ENCODE measurements at places on chromosomes 12 and 14.

- DNase-seq, result no peak
Measured at GRCh38 chr12:59632408-59632807, 36.6 kb downstream of the SLC16A7 start.

DNA sequence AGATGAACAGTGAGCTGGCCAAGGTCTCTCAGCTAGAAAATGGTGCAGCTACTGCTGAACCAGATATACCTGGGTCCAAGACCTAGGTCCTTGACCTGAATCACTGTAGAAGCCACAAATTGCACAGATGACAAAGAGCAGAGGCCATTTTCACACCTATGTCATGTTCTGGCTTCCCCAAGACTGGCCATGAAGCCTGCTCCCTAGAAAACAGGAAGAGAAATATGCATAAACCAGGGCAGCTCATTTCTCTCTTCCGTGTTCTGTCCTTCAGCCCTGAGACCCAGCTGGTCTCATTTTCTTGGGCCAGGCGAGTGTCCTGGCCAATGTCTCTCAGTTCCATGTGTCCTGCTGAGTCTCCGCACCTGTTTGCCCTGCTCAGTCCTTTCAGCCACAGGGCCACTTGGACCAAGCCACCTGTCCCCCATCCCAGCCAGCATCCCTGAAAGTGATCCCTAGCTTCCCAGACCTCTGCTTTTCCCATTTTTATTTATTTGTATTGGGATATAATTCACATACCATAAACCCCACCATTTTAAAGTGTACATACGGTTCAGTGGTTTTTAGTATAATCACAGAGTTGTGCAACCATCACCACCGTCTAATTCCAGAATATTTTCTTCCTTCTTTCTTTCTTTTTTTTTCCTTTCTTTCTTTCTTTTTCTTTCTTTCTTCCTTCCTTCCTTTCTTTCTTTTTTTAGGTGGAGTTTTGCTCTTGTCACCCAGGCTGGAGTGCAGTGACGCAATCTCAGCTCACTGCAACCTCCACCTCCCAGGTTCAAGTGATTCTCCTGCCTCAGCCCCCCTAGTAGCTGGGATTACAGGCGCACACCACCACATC lies 27.0 kb downstream of the P2RX7 start:
- DNase-seq, result no peak

DNA sequence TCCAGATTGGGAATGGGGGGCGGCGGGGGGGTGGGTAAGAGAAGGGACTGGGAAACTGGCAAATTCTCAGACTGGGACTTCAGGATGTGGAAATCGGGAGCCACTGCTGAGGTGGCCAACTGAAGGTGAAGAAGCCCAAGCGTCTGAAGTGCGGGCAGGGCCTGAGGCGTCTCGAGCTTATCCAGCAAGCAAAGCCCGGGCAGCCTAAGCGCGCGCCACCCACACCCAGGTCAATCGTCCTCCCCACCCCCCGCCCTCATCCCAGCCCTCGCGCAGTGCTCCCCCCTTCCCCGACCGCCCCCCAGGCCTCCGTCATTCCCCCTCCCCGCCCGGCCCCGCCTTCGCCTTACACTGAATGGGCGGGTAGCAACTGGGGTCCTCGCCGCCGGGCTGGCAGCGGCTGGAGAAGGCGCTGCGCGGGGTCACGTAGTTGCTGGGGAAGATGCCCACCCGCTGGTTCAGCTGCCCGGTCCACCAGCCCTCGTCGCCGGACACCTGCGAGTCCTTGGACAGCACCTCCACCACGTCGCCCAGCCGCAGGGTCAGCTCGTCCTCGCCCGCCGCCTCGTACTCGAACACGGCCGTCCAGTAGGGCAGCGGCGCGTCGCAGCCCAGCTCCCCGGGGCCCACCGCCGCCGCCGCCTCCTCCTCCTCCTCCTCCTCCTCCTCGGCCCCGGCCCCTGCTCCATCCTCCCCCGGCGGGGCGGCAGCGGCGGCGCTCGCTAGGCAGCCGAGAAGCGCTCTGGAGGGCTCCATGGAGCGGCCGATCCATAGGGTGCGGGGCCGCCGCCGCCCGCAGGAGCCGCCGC lies 693 bp downstream of the MAP3K9 start:
- no peak for DNase-seq

DNA sequence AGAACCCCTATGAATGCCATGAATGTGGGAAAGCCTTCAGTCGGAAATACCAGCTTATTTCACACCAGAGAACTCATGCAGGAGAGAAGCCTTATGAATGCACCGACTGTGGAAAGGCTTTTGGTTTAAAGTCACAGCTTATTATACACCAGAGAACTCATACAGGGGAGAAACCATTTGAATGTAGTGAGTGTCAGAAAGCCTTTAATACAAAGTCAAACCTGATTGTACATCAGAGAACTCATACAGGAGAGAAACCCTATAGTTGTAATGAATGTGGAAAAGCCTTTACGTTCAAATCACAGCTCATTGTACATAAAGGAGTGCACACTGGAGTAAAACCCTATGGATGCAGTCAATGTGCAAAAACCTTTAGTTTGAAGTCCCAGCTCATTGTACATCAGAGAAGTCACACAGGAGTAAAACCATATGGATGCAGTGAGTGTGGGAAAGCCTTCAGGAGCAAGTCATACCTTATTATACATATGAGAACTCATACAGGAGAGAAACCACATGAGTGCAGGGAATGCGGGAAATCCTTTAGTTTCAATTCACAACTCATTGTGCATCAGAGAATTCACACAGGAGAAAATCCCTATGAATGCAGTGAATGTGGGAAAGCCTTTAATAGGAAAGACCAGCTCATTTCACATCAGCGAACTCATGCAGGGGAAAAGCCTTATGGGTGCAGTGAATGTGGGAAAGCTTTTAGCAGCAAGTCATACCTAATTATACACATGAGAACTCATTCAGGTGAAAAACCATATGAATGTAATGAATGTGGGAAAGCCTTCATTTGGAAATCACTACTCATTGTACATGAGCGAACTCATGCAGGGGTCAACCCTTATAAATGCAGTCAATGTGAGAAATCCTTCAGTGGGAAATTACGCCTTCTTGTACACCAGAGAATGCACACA lies 22.3 kb downstream of the ZNF268 start:
- DNase-seq, result peak; percentile 45

- DNase-seq, result no peak
Measured at GRCh38 chr12:46260124-46260912, 8.5 kb downstream of the SLC38A1 start.

DNA sequence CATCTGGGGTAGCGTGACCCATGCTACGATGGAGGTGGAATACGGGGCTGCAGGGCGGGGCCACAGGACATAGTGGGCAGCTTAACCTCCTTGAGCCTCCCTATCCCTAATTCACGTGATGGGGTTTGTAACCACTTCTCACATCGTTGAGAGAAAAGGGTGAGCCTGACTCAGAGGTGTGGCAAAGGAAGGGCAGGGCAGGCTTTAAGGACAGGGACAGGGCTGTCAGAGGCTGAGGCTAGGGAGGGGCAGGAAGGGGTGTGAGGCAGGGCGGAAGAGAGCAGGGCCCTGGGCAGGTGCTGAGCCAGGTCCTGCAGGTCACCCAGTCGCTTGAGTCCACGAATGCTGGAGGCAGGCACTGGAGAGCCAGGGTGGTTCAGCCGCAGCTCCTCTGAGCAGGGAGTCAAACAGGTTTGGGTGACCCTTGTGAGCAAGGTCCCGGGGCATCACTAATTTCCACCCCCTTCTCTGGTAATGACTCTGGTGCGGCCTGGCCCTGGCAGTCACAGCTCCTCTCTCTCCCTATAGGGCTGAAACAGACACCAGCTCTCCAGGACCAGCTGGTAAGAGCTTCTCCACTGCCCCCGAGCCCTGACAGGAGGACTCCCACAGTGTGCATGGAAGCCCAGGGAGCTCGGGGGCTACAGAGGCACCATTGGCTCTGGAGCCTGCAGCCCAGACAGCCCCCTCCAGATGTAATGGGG lies 7.5 kb upstream of the AQP2 start:
- no peak for DNase-seq

DNA sequence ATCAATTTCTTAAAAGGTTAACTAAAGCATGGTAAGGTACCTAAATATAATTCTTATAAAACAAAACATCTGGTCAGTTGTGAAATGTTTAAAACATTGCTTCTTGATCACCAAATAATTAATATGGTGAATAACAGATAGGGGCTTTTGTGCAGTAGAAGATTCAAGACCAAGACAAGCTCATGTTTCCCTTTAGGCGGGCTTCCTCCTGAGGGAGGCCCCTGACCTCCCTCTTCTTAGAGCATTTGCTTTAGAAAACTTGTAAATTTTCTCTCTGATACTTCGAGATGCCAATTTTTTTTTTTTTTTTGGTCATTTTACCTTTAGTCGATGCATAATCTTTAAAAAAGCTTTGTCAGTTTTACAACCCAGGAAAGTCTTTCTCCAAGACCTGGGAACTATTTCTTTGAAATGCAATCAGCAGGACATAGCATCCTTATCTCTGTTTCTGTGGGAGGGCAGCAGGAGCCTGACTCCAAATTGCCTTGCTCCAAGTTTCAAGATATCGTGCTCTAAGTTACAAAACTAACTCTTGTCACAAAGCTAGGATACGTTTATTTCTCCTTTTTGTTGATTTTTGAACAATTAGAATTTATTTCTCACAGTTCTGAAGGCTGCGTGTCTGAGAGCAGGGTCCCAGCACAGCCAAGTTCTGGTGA lies 66.6 kb upstream of the BICD1 start:
- DNase-seq, result no peak

DNA sequence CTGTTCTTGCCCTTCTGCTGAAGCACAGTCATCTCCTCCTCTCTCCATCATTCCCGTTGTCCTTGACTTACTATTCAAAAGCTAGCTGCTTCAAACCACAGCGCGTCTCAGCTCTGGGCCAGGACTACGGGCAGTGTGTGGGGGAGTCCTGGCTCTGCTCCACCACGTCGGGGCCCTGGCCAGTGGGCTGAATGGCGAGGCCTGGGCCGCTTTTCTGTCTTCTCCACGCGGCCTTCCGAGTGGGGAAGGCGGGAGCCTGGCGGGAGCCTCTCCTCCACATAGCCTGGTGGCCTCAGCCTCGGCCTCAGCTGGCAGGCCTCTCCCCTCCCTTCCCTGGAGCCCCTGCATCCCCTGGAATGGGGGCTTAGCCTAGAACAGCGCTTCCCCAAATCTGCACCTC lies 16.5 kb downstream of the ANKRD9 start:
- no peak for DNase-seq

- no peak for DNase-seq
Measured at GRCh38 chr12:98674841-98675240, 29.8 kb downstream of the APAF1 start.

- DNase-seq, result peak; percentile 48
Measured at GRCh38 chr12:45122768-45123380, 72.0 kb upstream of the DBX2 start.

DNA sequence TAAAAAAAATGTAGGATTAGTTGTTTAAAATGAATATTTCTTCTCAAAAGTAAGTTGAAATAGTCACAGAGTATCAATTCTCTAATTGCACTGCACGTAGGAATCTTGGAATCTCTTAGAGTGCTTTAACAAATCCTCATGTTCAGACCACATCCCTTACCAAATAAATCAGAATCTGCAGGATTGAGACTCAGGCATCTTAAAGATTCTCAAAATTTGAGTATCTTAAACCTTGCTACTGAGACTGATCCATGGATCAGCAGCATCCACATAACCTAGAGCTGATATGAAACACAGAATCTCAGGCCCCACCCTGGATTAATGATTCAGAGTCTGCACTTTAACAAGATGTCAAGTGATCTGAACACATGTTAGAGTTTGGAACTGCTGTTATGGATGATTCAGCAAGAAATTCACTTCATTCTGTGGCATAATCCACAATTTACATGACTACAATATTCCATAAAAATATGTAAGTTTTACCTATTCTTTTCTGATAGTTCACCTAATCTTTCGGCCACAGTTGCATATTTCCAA lies 58.7 kb downstream of the ADAMTS20 start:
- DNase-seq, result no peak

GRCh38 chr12:1429980-1430379 lies 164.4 kb downstream of the FBXL14 start:
- DNase-seq, result peak; percentile 92

- DNase-seq, result no peak
Measured at GRCh38 chr12:62834406-62834805, 100.5 kb downstream of the PPM1H start.

DNA sequence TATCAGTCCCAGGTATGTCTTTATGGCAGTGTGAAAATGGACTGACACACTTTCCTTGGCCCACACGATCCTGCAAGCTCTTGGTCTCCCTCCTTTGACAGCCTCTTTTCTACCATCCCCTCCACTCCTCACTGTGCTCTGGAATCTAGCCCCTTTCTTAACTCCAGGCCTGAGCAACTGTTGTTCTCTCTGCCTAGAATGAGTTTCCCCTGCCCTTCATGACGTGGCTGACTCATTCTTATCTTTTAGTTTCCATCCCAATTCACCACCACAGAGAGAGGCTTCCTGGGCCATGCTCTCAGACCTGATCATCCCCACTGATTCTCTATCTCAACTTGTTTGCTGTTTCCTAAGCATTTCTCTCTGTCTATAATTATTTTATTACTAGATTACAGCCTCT lies 157.4 kb upstream of the HMGA2 start:
- DNase-seq, result no peak

DNA sequence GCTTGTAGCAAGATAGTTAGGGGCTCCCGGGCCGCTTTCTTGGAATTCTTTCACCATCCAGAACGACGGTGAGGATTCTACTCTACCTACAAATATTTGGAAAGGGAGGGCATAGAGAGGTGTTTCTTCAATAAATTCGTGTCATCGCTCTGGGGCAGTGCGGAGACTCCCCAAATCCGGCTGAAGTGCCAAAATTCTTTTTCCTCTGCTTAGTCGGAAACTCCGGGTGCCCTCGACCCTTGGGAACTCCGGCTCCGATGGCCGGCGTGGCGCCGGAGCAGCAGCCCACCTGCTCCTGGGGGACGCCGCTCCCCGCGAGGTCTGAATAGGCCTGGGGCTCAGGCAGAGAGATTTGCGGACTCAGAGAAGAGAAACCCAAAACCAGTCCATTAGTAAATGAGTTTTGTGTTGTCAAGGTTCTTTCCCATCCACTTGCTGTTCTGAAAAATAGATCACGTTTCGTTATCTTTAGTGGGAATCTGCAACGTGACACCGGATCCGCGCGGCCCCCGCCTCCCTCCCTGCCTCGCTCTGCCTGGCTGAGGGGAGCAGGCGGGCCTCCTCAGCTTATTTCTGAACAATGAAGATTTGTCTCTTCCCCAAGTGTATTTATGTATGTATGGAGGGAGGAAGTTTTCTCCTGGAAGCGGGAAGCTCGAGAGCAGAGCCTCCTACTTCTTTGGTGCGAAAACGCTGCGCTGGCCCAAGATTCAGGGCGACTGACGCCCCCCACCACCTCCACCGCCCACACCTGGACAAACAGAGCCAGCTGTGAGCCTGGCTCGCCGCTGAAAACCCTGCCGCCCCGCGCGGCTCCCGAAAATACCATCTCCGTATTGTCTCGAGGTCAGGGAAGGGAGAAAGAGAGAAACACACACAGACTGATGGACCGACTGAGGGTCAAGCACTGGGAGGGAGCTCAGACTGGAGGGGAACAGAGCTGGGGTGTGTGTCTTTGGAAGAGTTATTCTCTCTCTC lies 3.7 kb upstream of the SIX1 start:
- no peak for DNase-seq

- peak; percentile 92 for DNase-seq
Measured at GRCh38 chr12:89040146-89040964, 311.9 kb downstream of the DUSP6 start.
